ENCODE measurements at places on chromosomes 12 and 14.

GRCh38 chr14:101862711-101863110 lies 101.2 kb downstream of the PPP2R5C start:
- DNase-seq, result no peak

DNA sequence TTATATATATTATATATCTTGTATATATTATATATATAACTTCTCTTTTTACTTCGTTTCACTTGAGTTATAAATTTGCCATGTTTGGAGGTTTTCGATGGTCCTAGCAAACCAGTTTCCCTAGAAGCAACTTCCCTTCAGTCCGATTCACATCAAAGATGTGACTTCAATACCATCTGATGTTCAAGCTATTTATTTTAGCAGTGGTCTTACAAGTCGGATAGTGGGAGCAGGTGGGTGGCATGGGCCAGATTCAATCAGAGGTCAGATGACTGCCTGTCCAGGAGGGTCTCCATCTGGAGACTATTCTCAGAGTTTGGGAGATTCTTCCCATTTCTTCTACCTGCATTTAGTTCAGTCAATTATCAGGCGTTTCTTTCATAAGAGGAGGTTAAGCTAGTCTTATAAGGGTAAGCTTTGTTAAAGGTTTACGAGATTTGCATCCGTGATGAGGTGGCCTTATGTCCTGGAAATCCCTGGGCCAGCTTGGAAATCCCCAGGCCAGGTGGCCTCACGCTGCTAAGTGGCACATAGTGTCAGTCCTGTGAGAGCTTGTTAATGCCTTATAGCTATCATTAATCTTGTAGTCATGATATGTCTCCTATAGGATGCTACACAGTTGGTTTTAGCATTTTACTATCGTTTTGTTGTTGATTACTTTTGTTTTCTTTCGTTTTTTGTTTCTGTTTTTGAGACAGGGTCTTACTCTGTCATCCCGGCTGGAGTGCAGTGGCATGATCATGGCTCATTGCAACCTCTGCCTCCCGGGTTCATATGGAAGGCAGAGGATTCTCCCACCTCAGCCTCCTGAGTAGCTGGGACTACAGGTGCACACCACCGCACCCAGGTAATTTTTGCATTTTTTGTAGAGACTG lies 145.8 kb downstream of the BICD1 start:
- no peak for DNase-seq

- no peak for DNase-seq
These were observed 192.9 kb upstream of the NUDT4 start for GRCh38 chr12:93184672-93185368.

- no peak for DNase-seq
These were observed 18.4 kb downstream of the NR2C1 start for GRCh38 chr12:95055057-95055456.

GRCh38 chr14:70118064-70118463 lies 70.7 kb downstream of the SLC8A3 start:
- no peak for DNase-seq

- no peak for DNase-seq
These were observed 51.4 kb downstream of the GRIP1 start for GRCh38 chr12:66627270-66627987.

GRCh38 chr12:12590961-12591360 lies 20.7 kb upstream of the CREBL2 start:
- DNase-seq, result no peak

DNA sequence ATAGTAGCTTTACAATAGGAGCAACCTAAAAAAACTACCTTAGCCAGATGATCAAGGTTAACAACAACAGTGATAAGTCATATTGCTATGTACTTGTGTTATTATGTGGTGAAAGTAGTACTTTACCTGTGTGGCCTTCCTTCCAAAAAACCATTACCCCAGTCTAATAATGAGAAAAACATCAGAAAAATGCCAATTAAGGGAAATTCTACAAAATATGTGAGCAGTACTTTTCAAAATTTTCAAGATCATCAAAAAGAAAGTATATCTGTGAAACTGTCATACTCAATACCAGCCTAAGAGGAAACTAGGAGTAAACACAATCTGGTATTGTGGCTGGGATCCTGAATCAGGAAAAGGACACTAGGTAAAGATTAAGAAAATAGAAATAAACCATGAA lies 165.3 kb upstream of the PKP2 start:
- DNase-seq, result no peak

- DNase-seq, result no peak
These were observed 130.0 kb downstream of the TSPAN9 start for GRCh38 chr12:3207175-3207574.

DNA sequence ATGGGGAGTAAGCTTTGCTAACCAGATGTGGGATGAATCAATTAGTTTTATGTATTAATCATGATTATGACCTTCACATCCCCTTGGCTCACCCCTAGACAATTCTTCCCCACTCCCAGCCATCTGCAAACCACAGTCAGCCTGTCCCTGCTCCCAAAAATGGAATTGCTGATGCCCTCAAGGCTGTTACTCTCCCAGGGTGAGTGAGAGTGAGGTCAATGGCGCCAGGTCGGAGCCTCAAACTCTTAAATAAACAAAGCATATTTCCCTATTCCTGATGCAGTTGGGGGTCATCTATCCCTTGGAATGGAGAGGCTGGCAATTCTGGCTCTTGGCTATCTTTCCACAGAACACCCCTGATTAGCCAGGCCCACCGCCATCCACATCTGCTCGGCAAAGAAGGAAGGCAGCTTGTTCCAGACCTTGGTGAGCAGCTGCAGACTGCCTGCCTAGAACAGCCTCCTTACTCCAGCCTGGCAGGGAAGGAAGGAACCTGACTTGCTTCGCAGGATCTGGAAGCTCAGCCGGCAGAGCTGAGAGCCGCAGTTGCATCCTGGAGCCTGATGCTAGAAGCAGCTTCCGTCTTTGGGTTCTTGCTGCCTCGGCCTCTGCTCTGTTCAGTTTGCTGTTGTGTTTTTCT lies 57.0 kb downstream of the SMUG1 start:
- no peak for DNase-seq

- no peak for DNase-seq
These were observed 257.9 kb upstream of the TMEM132C start for GRCh38 chr12:128009108-128009507.

All from common myeloid progenitor, CD34-positive (primary cell).